ENCODE measurements at places on chromosomes 16 and 17.

DNA sequence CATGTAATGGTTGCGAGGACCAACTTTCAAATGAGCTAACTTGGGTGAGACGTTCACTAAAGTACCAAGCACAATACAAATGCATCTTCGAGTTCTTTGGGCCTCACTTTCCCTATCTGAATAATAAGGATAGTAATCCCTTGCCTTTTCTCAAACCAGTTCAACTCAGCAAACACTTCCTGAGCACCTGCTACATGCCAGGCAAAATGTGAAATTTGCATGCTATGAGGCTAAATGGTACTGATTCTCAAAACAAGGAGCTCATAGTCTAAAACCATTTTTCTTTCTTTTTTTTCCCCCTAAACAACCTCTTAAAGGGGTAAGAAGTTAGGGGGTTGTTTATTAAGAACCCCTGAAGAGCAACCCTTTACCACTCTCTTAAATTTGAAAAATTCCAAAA lies 101.4 kb upstream of the HLF start:
- no peak for DNase-seq

- peak; percentile 58 for DNase-seq
Measured at GRCh38 chr16:85238233-85238647, 126.0 kb upstream of the CIBAR2 start.

GRCh38 chr17:39057701-39058206 lies 90.6 kb upstream of the FBXO47 start:
- no peak for DNase-seq

DNA sequence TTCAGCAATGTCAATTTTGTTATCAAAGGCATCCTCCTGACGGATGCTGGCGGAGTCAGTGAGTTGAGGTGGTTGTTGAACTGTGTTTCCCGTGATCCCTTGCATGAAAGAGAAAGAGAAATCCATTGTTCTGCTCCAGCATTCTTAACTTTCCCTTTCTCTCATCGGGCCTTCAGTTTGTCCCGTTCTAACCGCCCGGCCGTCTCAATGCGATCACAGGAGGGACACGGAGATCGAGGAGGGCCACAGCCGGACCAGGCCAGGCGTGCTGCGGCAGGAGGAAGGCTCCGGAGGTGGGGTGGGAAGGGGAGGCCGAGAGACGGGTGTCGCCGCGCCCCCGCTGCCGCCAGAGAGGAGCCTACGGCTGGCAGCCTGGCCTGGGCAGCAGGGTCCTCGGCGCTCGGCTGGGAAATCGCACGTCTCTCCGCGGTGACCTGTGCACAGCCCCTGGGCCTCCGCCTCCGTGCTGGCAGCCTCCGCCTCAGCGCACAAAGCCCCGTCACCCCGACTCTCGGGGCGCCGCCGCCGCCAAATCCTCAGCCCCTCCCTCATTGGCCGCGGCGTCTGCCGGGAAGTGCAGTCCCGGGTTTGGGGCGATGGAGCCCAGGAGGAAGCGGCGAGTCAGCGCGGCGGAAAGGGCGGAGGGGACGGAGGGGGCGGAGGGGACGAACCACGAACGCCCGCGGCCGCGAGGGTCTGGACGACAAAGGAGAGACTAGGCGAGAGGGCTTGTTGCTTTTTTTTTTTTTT lies 38.1 kb downstream of the SOST start:
- DNase-seq: peak; percentile 15

- DNase-seq: no peak
Measured at GRCh38 chr16:57263541-57264351, 18.7 kb downstream of the ARL2BP start.

- DNase-seq: no peak
Measured at GRCh38 chr16:88758227-88758943, 26.6 kb downstream of the PIEZO1 start.

DNA sequence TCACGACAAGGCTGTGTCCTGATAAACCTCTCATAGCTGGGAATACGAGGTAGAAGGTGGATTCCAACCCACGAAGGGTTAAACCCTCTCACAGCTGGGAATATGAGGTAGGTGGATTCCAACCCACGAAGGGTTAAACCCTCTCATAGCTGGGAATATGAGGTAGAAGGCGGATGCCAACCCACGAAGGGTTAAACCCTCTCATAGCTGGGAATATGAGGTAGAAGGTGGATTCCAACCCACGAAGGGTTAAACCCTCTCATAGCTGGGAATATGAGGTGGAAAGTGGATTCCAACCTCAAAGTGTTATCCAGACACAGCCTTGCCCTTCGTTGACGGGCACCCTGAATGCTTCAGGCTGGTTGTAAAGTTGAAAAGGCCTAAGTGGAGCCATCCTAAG lies 31.0 kb downstream of the AXIN1 start:
- DNase-seq: no peak

- DNase-seq: peak; percentile 46
Measured at GRCh38 chr16:180681-181564, 664 bp downstream of the HBQ1 start.

- DNase-seq: no peak
Measured at GRCh38 chr16:4415538-4416199, 727 bp downstream of the CORO7 start.

GRCh38 chr16:58487566-58488351 lies 12.2 kb upstream of the NDRG4 start:
- peak; percentile 58 for DNase-seq

- no peak for DNase-seq
Measured at GRCh38 chr17:70521821-70522256, 352.5 kb downstream of the KCNJ2 start.

DNA sequence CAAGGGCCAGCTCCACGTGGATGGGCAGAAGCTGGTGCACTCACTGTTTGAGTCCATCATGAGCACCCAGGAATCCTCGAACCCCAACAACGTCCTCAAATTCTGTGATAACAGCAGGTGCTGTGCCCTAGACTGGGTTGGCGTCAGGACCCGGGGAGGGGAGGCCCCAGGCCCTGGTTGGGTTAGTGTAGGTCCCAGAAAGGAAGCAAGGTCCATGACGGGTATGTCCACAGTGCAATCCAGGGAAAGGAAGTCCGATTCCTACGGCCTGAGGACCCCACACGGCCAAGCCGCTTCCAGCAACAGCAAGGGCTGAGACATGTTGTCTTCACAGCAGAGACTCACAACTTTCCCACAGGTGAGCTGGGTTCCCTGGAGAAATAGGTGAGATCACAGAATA lies 7.2 kb downstream of the PFAS start:
- no peak for DNase-seq

- DNase-seq: no peak
Measured at GRCh38 chr16:64225696-64226095, 896.2 kb downstream of the CDH11 start.

- DNase-seq: no peak
Measured at GRCh38 chr16:46787909-46788308, 39.8 kb upstream of the MYLK3 start.

GRCh38 chr17:77810536-77810935 lies 148.0 kb upstream of the TNRC6C start:
- peak; percentile 58 for DNase-seq

- no peak for DNase-seq
Measured at GRCh38 chr17:61415374-61416210, 15.9 kb downstream of the TBX2 start.

- no peak for DNase-seq
Measured at GRCh38 chr17:41394254-41394996, 3.0 kb downstream of the KRT31 start.

GRCh38 chr16:9348912-9349311 lies 257.5 kb downstream of the HAPSTR1 start:
- DNase-seq: no peak

Data from HFFc6 (cell line).